Cardiac fibroblast (primary cell): ENCODE measurements at places on chromosomes 1 and 21.

DNA sequence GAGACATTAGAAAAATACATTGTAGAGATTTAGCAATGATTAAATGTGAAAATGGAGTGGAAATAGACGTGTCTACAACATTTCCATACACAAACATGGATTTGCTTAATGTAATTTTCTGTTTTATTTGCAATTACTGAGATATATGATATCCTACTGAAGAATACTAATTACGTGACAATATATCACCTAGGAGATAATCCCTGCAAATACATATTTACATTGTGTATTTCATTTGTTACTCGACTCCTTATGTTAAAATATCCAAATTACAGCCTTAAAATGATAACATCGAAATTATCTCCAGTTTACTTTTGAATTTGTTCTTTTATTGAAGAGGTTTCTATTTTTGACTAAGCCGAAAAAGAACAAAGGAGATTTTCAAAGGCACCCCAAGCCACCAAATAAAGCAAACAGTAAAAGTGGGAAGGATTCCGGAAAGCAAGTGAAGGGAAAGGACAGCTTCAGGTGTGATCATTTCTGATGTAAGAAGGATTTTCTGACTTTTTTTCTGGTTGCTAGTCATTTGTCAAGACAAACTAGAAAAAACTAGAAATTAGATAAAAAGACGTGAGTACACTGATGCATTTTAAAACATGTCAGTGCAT is 7.9 kb downstream of the LHX4 start:
- no peak for DNase-seq

GRCh38 chr1:179821524-179821923 is 56.1 kb downstream of the TOR1AIP2 start:
- DNase-seq: no peak

GRCh38 chr1:172776071-172776470 is 117.2 kb downstream of the FASLG start:
- DNase-seq: no peak

DNA sequence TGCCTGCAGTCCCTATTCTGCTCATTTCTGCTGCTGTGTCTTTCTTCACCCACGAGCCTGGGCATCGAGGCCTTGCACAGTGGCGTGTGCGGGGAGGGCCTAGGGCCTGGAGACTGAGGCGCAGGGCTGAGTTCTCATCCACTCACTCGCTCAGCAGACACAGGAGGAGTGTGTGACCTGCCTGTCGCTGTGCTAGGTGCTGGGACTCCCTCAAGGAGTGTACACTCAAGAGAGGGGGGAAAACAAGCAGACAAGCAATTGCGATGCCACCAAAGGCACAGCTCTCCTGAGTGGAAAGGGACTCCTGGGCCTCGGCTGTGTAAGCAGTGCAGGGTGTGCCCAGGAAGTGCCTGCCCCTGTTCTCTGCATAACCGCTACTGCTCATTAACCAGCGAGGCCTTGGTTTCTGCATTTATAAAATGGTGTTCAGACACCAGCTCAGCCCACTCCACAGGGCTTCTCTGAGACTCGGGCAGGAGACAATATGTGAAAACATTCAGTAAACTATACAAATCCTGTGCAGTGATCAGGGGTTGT is 4.2 kb downstream of the RD3 start:
- DNase-seq: no peak

DNA sequence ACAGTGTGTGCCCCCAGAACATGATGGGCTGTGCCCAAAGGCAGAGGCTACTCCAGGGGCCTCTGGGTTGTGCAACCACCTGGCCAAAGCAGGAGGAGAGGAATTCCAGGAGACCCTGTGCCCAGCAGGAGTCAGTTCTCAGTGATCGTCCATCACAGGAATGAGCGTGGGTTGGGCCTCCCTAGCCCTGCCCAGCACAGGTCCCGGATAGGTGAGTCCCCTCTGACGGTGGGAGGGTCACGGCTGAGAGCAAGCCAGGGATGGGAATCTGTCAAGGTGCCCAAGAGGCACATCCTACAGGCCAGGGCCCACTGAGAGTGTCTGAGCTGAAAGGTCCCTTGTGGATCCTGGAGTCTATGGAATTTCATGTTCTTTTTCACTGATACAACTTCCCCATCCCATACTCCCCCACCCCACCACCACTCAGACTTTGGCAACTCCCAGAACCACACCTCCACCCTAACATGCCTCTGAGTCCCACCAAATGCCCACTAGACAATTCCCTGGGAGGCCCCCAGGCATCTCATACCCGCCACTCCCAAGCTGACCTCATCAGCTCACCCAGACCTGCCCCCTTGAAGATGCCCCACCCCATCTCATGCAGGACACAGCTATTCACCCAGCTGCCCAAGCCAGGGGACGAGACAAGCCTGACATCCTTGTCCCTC is 3.1 kb downstream of the GJB4 start:
- DNase-seq: no peak

DNA sequence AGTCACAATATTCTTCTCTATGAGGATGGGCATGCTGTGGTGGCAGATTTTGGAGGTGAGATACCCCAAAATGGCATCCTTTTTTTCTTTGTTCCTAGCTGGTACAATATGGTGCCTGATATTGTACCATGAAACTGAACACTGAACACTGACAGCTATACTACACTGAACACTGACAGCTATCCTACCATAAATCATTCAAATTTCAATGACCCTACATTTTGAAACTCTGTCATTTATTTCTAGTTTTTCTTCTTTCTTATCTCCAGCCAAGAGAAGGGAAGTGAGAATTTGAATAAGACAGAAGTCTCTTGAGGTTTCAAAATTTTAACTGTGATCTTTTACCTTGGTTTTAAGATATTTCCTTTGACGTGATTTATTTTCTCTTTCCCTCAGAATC is 76.3 kb downstream of the LRRC53 start:
- DNase-seq: no peak

DNA sequence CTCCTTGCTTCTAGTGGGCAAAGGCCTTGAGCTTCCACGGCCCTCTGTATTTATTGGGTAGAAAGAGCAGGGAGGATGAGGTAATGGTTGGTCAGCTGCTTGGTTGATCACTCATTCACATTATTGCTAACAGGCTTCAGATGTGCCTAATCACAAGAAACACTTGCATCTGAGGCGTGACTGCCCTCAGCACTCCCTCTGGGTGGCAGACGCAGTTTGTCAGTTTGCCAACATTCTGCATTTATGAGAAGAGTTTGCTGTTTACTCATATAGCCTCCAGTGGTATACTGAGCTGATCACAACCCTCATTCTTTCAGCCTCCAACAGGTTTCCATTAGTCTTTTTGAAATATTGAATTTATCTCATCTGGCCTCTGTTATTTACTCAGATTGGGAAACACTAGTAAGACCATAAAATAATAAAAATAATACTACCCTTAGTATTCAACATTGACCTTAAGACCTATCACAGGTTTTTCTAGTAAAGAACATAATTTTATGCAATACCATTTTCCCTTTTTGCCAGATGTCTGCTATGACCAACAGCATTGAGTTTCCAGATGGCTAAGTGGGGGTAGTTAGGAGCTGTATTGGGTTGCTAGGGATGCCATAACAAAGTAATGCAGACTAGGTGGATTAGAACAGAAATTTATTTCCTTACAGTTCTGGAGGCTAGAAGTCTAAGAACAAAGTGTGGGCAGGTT is 53.3 kb downstream of the PTGFR start:
- DNase-seq: no peak

DNA sequence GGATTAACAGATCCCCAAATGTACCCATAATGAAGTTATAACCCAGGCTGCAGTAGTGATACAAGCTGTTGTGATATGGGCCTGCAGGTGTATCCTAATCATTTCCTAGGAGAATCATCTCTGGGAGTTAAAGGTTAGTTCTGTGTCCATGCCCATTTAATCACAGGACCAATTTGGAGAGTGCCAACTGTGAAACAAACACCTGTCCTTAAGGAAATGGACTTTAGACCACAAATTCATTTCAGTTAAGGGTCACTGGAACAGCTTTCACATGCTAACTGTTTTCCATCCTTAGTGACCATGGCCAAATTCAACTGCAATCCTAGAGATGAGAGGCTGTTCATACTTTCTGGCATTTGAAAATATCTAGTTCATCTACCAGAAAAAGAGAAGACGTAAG is 160.9 kb downstream of the GPATCH2 start:
- DNase-seq: no peak

GRCh38 chr1:241614144-241614543 is 26.0 kb downstream of the CHML start:
- no peak for DNase-seq

GRCh38 chr21:15839026-15839425 is 109.2 kb downstream of the USP25 start:
- no peak for DNase-seq

GRCh38 chr1:118934706-118935105 is 53.4 kb downstream of the TBX15 start:
- no peak for DNase-seq

DNA sequence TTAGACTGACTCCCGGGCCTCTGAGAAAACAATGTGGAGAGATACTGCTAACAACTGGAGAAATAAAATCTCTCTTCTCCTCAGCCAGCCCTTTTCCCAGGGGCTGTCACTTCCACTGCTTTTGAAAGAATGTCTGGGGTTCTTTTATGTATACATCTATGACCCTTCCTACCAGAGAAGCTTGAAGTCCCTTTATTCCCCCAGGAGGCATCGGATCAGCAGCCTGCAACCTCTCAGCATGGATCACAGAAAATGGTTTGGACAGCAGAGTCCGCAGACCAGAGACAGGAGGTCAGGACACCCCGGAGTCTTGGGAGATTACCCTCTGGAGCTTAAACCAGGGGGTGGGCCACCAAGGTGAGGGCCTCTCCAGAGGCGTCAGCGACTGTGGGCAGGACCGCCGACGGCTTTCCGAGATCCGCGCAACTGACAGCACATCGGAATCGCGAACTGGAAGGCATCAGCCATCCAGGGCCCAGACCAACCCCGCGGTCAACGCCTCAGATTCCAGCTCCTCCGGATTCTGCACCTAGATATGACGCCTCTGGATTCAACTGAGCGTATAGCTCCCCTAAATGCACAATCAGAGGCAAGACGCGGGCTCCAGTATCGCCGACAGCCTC is 1.0 kb downstream of the EPHA10 start:
- no peak for DNase-seq

- no peak for DNase-seq
These were observed 4.6 kb downstream of the LRRC8B start for GRCh38 chr1:89529196-89529595.

DNA sequence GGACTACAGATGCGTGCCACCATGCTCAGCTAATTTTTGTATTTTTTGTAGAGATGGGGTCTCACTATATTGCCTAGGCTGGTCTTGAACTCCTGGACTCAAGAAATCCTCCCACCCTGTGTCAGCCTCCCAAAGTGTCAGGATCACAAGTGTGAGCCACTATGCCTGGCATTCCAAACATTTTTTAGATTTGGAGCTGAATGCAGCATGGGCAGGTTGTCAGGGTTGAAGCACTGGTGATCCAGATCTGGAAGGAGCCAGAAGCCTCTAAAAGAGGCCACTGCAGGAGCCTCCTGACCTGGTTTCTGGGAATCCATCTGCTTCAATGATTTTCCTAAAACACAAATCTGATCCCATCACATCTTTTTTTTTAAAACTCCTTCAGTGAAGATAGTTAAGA is 1.8 kb upstream of the CTPS1 start:
- peak; percentile 43 for DNase-seq

DNA sequence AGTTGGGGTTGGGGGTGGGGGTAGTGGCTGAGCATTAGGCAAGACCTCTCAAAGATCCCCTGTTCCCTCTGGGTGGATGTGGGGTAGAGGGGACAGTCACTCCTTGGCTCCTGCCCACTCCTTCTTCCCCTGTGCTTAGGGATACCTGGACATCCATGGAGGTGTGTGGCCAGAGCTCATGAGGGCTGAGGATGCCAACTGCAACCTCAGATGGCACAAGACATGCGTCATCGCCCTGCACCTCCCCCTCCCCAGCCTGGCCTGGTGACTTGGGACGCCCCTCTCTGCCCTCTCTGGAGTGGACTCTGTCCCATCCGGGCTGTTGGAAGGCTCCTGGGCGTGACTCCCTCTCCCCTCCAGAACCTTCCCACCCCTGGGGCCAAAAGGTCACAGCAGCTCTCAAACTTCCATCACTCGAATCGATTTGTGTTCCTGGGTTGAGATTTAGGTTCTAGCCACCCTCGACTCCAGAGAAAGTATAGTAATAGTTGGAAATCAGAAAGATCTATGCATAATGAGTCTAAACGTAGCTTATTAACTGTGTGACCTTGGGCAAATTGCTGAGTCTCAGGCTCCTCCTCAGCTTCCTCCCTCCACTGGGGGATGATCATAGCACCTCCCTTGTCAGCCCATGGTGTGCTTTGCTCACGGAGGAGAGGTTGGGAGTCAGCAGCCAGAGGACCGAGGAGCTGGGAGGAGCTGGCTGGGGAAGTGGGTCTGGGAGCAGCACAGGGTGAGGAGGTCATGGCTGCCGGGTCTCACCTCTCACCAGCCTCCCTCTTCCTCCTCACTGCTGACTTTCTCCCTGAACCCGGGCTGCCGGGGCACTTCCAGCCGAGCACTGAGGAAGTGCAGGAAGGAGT is 2.2 kb upstream of the PTPN7 start:
- no peak for DNase-seq

DNA sequence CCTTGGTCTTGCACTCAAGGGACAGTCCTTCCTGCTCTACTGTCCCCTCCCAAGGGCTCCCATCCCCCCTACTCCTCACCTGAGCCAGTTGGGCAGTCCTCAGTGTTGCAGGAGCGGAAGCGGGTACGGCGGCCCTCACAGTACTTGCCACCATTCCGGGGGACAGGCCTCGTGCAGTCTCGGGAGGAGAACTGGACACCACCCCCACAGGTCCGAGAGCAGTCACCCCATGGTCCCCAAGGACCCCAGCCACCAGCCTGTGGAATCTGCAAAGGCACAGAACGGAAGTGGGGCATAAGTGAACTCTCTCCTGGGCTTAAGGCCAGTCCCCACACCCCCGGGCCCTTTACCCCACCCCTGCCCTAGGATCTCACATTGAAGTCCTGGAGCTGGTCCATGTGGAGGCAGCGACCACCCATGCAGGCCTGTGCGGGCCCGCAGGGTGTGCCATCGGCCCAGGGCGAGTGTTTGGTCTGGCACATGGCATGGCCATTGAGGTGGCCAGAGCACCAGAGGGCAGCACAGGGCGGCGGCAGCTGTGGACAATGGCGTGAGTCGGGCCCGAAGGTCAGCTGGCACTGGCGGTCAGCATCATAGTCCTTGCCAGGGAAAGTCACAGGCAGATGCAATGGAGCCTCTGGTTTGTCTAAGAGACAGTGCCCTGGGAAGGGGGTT is 5.2 kb downstream of the ADAMTS4 start:
- DNase-seq: no peak

DNA sequence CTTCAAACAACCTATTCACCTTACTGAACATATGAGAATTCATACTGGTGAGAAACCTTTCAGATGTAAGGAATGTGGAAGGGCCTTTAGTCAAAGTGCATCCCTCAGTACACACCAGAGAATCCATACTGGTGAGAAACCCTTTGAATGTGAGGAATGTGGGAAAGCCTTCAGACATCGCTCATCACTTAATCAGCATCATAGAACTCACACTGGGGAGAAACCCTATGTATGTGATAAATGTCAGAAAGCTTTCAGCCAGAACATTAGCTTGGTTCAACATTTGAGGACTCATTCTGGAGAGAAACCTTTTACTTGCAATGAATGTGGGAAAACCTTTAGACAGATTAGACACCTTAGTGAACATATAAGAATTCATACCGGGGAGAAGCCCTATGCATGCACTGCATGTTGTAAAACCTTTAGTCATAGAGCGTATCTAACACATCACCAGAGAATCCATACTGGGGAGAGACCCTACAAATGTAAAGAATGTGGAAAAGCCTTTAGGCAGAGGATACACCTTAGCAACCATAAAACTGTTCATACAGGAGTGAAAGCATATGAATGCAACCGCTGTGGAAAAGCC is 13.2 kb upstream of the EXO5 start:
- DNase-seq: peak; percentile 3
